H54 (cell line): ENCODE measurements at places on chromosomes 2 and 18.

- no peak for DNase-seq
These were observed 478.1 kb upstream of the CHAC2 start for GRCh38 chr2:53289309-53290006.

DNA sequence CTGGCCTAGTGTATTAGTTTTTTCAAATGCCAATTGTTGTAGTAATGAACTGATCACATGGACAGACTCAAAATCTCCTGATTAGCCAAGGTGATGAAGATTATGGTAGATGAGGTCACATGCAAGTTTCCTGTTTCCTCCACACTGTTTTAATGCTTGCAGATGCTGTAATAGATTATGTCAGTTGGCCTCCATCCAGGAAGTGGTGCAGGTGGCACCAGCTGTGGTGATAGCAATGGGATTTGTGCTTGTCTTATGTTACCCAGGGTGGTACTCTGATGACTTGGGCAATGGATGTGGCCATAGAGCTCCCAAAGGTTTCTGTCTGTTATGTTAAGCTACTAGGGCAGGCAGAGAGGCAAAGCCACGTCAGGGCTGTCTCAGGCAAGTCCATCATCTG, 332.9 kb upstream of the DDX18 start:
- DNase-seq, result no peak

- DNase-seq, result no peak
These were observed 19.2 kb downstream of the FANCL start for GRCh38 chr2:58221909-58222308.

GRCh38 chr2:176128172-176128981, 1.1 kb upstream of the HOXD8 start:
- no peak for DNase-seq

DNA sequence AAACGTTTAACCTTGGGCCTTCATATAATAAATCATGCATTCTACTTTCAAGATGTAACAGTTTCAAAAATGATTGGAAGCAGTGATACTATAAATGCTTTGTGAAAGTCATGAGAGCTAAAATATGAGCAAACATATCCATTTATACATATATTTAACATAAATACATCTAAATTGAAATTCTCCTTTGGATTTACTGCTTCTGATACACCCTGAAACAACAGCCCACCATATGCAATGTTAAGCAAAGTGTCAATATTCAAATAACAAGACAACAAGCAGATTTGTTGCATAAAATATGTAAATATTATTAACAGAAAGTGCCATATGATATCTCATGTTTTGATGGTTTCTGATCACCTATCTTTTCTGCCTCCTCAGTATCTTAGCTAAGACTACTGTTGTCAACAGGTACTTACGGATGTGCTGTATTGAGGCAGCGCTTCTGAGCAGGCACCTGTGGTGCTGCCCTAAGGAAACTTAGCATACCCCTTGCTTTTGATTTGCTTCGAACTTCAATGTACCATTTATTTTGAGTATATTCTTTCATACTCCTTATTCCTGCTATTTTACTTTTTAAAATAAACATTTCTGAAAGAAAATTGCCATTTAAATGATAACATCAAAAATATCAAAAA, 6.1 kb downstream of the FIGN start:
- DNase-seq, result no peak

DNA sequence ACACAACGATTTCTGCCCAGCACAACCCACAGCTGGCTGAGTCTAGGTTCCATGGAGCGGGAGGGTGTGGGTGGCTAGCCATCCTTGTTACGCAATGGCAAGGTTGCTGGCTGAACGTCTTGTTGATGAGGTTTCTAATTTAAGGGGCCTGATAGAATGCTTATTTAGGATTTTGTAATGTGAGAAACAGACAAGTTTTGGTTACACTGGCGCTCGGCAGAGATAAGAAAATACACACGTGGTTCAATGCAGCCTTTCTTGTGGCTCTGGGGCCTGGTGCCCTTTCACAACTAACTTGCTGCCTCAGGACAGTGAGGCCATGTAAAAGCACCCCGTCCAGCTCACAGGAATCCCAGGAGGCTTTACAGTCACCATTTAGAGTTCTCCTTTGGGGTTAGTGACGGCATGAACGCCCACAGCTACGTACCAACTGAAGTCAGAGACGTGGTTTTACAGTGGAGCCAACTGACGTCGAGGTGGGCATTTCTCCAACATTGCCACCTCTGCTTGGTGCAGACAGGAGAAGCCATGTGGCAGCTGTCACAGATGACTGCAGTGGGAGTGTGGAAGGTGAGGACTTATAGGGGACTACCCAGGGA, 29.7 kb upstream of the PIEZO2 start:
- DNase-seq, result no peak

DNA sequence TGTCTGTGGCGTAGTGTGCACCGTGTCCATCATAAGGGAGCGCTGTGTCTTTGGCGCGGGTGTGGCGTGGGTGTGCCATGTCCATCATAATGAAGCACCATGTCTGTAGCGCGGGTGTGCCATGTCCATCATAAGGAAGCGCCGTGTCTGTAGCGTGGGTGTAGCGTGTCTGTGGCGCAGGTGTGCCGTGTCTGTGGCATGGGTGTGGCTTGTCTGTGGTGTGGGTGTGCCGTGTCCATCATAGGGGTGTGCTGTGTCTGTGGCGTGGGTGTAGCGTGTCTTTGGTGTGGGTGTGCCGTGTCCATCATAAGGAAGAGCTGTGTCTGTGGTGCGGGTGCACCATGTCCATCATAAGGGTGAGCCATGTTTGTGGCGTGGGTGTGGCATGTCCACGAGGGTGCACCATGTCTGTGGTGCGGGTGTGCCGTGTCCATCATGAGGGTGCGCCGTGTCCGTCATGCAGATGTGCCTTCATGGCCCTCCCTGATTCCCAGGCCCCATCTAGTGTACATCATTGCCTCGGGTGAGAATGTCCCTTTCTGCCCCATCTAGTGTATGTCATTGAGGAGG, 275.0 kb downstream of the GBX2 start:
- DNase-seq, result no peak

GRCh38 chr18:66316701-66317100, 287.2 kb downstream of the CDH19 start:
- no peak for DNase-seq

- DNase-seq, result no peak
These were observed 12.9 kb downstream of the HTR2B start for GRCh38 chr2:231111987-231112386.

DNA sequence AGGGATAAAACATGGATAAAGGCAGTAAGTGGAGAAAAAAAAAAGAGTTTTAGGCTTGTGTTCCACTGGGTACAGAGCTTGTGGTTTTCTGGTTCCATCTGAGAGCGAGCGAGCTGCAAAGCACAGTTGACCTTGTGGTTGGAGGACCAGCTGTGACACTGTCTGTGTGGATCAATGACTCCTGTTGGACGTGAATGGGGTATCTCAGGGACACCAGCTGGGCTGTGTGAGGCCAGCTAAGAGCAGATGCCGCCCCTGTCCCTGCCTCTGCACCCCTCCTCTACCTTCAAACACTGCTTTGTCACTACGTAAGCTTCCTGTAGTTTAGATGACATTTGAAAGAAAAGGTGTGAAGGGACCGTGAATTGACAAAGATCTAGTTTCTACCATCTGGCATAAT, 67.8 kb downstream of the QPCT start:
- no peak for DNase-seq

DNA sequence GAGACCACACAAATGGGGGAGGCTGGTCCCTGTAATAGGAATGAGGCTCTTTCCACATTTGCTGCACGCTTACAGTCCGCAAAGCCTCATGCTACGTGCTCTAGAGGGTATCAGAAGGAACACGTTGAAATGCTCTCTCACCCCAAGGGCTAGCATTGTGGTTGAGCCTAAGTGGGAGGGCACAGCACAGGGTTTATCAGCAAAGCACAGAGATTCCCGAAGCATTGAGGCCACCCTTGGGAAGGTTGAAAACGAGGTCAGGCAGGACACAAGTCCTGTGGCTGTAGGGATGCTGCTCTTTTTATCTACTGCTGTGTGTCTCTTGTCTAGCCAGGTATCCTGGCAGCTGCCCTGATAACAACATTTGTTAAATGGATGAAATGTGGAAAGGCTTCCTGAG, 378.3 kb downstream of the EN1 start:
- no peak for DNase-seq

- no peak for DNase-seq
These were observed 709 bp downstream of the UGP2 start for GRCh38 chr2:63842149-63843061.

- no peak for DNase-seq
These were observed 26.1 kb upstream of the SETBP1 start for GRCh38 chr18:44654573-44654972.

DNA sequence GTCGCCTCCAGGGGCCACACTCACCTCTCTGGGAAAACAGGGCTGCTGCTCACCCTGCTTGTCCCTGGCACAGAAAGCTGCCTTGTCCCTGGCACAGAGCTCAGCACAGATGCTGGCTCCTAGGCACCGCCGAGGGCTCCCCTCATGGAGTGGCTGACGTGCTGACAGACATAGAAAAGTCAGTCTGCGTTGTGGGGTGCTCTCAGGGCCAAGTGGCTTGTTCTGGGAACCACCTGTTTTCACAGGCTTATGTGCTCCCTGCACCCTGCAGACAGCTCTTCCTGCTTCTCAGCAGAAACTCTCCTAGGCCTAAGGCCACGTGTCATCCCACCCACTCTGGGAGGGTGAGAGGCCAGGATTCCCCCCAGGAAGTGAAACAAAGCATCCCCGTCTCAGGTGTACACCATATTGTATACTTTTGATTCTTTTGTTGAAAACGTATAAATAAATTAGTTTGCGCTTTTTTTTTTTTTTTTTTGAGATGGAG, 84.7 kb upstream of the TMEM200C start:
- DNase-seq, result no peak

GRCh38 chr2:204143216-204144014, 206.9 kb downstream of the ICOS start:
- DNase-seq, result no peak

DNA sequence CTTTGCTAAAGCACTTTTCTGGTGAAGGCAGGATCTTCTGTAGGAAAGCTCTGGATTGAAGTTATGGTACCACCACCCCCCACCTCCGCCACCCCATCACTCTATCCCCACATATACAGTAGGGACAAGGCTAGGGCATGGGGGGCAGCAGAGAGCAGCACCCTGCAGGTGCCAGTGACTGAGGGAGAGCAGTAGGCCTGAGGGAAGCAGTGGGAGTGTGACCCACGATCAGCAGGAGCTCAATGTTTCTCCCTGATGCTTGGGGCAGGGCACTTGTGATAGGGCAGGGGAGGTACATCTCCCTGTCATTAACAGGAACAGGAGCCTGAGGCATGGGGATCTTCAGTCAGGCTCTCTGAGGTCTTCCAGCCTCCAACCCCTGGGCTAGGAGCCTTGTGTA, 121.6 kb downstream of the ZFP36L2 start:
- DNase-seq, result no peak

- no peak for DNase-seq
These were observed 62.7 kb downstream of the CCDC74A start for GRCh38 chr2:131590366-131590765.

DNA sequence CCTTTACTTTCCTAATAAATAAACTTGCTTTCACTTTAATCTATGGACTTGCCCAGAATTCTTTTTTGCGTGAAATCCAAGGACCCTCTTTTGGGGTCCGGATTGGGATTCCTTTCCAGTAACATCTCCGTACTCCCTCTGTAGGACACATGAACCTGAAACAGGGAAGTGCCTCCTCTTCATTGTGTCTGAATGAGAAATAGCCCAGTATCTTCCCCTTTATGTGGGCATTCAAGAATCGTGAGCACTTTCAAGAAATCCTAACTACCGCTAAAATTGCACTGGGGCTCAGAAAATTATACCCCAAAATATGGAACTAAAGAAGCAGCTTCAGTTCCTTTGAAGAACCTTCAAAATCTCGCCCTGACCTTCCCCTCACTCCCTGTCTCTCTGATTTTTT, 7.8 kb upstream of the POMC start:
- DNase-seq, result no peak
